Amniotic epithelial cell (primary cell): ENCODE measurements at places on chromosomes 13 and 19.

GRCh38 chr19:3455960-3456601 is 24.2 kb downstream of the SMIM24 start:
- DNase-seq: no peak

- DNase-seq: no peak
Observed at GRCh38 chr19:41111296-41111695, 2.9 kb upstream of the CYP2F1 start.

- DNase-seq: no peak
Observed at GRCh38 chr13:105952973-105953290, 582.5 kb downstream of the EFNB2 start.

DNA sequence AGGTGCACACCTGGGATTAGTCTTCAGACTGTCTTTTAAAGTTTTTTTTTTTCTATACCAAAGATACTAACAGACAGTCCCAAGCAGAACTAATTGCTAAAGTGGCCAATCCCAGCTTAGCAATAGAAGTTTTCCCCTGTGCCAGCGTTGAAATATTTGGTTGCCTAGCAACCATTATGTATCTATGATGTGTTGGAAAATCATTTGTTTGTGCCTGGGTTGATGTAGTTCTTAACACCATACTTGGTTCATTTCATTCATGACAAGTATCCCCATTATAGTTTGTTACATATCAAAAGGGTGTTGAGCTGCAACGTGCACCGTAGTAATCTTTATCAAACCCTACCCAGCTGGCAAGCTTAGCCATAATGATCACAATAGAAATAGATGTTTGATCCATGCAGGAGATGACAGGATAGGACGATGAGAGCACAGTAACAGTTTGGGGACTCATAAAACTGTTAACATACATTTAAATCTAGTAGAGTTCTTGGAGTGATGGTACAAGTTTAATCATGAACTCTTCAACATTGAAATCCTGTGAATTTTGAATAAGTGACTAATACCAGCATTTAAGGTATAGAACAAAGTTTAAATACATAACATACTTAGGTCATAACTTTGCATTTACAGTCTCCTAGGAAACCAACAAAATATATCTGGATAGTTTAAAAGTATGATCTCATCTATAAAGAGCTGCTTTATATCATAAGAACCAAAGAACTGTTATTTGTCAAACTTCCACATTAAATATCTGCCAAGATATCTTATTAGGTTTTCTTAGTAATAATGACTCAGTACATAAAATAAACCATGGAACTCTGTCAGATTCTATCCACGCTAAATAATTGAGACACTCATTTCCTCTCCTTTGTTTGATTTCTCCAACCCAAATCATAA is 73.4 kb downstream of the MBNL2 start:
- peak; percentile 70 for DNase-seq

- peak; percentile 100 for DNase-seq
Observed at GRCh38 chr13:87123987-87124784, 547.0 kb upstream of the SLITRK5 start.

DNA sequence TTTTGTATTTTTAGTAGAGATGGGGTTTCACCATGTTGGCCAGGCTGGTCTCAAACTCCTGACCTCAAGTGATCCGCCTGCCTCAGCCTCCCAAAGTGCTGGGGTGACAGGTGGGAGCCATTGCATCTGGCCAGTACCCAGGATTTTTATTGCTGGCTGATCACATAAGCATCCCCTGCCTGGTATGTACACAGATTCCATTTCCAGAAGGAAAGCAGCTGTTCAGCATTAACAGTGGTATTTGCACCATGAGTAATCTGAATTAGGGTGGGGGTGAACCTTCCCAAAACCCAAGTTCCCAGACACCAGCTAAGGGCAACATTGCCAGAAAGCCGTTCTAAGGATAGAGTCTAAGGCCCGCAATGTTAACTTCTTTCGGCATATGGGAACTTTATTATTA is 7.3 kb downstream of the ZNF555 start:
- no peak for DNase-seq

GRCh38 chr19:55114566-55115145 is 2.8 kb downstream of the PPP1R12C start:
- DNase-seq: no peak

GRCh38 chr13:103812971-103813370 is 746.8 kb upstream of the SLC10A2 start:
- no peak for DNase-seq

- no peak for DNase-seq
Observed at GRCh38 chr13:76894401-76895110, 8.4 kb upstream of the KCTD12 start.

- no peak for DNase-seq
Observed at GRCh38 chr13:50684366-50684765, 159.1 kb downstream of the DLEU7 start.

- peak; percentile 50 for DNase-seq
Observed at GRCh38 chr19:29724102-29724641, 9.1 kb upstream of the C19orf12 start.

- DNase-seq: no peak
Observed at GRCh38 chr13:71474936-71475335, 392.1 kb downstream of the DACH1 start.

- no peak for DNase-seq
Observed at GRCh38 chr13:69737129-69737935, 370.3 kb upstream of the ATXN8OS start.

- DNase-seq: peak; percentile 85
Observed at GRCh38 chr13:66635526-66635925, 594.6 kb downstream of the PCDH9 start.

GRCh38 chr13:29509999-29510589 is 85.4 kb downstream of the SLC7A1 start:
- peak; percentile 10 for DNase-seq

DNA sequence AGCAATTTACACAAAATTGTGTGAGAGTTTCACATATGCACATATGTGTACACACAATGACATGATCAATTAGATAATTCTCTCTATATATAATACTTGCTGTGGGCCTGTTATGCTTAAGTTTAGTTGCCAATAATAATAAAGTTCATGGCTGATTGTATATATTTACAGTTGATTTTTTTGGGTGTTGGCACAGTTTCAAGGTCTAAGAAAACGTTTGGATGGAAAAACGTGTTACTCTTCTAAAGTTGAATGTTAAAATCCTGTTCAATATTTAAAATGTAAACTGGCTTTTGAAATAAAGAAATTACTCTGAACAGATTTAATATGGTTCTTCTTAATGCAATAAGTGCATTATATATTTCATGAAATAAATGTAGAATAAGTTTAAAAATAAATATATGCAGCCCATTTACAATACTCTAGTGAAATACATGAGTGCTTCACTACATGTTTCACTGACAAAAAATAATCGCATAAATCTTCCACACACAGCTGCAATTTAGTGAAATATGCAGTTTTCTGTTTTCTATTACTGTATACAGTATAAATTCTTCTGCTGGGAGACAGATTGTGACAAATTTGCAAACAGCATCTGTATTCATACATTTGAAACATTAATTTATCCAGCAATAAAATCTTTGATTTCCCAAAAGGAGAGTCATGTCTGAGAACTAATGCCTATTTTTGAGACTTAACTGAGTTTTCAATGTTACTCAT is 586.9 kb upstream of the KLHL1 start:
- DNase-seq: no peak

GRCh38 chr19:16428372-16429036 is 43.3 kb downstream of the EPS15L1 start:
- no peak for DNase-seq

- DNase-seq: no peak
Observed at GRCh38 chr19:45475537-45476291, 7.9 kb downstream of the FOSB start.

DNA sequence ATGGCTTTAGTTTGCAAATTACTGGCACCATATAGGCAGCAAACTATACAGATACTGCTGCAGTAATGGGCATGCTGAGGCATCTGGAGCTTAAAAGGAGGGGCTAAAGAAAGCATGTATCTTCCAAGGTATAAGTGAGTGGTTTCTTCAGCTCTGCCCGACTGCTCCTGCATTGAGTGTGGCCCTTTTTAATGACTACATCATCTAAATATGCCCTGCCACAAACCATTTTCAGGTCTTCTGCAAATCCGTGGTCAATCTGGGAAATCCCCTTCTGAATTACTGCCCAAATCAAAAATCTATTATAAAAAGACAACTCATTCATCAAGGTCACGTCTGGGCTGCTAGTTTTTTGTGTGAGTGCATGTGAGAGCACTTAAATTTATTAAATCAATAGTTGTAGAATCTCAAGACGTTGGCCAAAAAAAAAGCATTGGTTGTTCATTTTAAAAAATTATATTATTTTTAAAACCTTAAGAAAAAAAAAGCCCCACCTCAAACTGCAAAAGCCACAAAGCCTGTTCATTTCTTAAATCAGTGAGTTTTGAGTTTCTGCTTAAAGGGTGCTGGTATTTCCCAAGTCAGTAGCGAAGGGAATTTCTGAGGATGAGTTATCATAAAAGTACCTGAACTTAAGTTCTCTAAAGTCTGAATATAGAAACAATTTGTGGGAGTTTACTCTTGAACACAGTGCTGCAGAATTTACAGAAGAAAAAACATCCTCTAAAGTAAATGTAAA is 16.3 kb downstream of the LCP1 start:
- no peak for DNase-seq

DNA sequence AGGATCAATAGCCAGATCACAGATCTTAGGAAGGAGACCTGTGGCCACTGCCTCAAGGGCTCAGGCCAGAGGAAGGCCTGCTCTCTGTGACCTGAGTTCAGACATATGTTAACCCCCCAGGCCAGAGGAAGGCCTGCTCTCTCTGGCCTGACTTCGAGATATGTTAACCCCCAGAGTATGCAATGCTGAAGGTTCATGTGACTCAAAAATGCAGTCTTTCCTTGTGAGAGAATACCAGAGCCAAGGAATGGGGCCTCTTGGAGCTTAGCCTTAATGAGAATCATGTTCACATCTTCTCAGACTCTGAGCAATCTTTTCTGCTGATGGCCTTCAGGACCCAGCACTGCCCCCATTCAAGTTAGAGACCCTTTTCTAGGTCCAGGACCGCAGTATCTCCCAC is 36.7 kb downstream of the MBNL2 start:
- DNase-seq: peak; percentile 77

DNA sequence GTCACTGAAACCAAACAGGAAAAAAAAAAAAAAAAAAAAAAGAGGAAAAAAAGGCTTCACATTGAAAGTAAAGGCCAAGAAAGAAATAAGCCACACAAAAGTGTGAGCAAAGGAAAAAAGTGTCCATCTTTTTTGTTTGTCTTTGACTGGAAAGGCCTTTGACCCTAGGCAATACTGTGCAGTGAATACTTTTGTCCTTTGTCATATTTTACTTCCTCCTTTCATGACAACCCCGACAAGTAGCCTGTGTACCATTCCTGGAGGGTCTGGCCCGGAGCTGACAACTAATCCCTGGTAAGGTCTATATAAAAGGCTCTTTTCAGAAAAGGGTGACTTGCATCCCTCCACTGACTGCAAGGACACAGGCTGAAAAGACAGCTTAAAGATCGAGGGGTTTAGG is 12.9 kb upstream of the MICU2 start:
- no peak for DNase-seq

GRCh38 chr13:106917024-106917571 is 349.2 kb upstream of the ARGLU1 start:
- DNase-seq: peak; percentile 4

- DNase-seq: peak; percentile 53
Observed at GRCh38 chr13:46683676-46684260, 113.2 kb downstream of the ESD start.

DNA sequence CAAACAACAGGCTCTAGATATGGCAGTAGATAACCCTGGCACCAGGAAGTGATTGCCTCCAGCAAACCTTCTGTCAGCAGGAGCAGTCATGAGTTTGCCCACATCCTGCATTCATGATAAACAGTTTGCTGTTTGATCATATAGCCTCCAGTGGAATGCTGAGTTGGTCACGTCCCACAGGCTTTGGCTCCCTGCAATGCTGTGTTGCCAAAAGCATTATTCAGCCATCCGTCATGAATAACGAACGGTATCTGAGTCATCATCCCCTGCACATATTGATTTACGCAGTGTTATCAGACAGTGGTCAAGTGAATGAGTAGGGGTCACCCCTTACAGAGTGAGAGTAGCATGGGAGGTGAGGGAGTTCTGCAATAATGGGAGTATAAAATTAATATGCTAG is 21.9 kb upstream of the ZNF432 start:
- peak; percentile 80 for DNase-seq

- no peak for DNase-seq
Observed at GRCh38 chr19:47523473-47523872, 8.6 kb upstream of the NAPA start.

DNA sequence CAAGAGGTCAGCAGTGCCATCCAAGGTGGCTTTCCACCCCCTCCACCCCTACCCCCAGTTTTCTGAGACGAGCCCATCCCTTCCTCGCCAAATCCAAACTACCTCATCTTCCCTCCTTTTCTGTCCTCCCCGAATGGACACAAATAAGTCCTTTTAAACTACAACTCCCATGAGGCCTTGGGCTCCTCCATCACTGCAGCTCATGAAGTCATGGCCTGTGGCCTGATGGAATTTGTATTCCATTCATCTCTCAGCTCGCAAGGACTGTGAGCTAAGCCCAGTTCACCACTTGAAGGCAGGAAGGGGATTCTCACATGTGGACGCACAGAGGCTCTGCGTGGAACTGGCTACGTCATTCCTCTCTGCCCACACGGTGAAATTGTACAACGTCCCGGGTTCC is 12.5 kb downstream of the PTPRH start:
- no peak for DNase-seq

DNA sequence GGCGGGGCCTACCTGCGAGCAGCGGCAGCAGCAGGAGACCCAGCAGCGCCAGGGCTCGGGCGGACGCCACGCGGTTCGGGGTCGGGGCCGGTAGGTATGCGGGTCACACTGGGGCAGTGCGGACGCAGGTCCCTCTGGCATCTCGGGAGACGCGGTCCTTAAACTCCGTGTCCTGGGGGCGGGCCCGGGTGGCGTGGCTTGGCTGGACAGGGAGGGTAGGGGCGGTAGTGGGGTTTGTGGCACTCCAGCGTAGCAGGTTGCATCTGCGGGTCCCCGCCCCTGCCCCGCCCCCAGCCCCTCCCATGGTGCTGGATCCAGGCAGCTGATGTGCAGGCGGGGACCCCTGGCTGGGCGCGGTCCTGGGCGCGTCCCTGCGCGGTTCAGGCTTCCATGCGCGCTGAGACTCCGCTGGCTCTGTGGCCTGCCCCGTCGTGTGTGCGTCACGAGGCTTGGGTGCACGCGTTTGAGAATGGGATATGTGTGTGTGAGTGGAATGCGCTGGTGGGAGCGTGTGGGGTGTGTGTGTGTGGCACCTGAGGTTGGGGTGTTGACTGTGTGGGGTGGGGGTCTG is 96.1 kb downstream of the WTIP start:
- no peak for DNase-seq

GRCh38 chr19:37872383-37872782 is 34.0 kb downstream of the WDR87 start:
- DNase-seq: peak; percentile 3

DNA sequence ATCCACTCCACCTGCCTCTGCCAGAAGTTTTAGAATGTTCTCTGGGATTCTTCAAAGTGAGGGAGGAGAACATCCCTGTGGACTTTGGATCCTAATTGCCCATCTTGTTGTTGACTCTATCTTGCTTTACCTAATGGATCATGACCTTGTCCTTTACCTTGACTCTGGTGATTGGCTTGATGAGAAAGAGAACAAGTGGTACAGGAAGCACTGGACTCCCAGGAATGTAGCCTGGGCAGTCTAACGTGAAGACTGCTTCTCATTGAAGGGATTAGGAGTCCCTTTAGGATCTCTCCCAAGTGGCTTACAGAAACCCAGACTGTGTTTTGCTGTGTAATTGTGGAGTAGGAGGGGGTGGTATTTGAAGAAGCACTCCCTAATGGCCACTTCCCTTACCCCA is 63.9 kb downstream of the SLC10A2 start:
- DNase-seq: no peak

- no peak for DNase-seq
Observed at GRCh38 chr19:18107235-18107634, 9.7 kb downstream of the MAST3 start.

GRCh38 chr13:72849571-72849970 is 67.6 kb downstream of the PIBF1 start:
- DNase-seq: no peak
